ENCODE measurements at places on chromosomes 2 and 18.
A peak's percentile ranks its signal among the peaks of the same experiment; 100 is the strongest.

DNA sequence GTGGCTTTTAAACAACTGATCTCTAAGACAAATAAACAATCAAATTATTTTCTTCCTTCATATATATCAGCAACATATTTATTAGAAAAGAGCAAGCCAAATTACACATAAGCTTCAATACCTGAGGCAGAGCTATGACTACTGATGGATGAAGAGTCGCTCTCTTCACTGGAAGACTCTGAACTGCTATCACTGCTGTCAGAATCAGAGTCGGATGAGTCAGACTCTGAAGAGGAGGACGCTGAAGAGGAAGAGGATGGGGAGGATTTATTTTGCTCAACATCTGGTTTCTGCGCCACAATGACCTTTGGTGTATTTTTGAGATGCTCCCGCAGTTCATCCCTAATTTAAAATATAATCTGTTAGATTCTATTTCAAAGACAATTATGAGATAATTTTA, 56.7 kb downstream of the CWC22 start:
- DNase-seq, result no peak

GRCh38 chr2:7035884-7036283, 118.7 kb downstream of the RNF144A start:
- DNase-seq, result no peak

DNA sequence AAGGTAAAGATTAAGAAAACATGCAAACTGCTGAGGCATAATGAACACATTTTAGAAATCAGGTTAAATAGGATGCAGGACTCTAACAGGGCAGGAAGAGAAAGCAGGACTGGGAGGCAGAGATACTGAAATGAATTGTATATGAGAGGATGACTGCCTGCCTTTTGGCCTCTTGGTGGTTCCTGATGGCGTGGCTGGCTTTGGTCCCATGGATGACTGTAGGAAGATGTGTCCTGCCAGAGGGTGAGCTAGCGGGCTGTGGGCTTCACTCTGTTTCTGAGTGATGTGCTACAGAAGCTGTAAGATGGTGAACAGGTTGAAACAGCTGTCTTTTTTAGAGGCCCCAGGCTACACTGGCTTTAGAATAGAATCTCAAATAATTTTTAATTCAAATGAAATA, 517.0 kb downstream of the SLC4A3 start:
- DNase-seq, result no peak

DNA sequence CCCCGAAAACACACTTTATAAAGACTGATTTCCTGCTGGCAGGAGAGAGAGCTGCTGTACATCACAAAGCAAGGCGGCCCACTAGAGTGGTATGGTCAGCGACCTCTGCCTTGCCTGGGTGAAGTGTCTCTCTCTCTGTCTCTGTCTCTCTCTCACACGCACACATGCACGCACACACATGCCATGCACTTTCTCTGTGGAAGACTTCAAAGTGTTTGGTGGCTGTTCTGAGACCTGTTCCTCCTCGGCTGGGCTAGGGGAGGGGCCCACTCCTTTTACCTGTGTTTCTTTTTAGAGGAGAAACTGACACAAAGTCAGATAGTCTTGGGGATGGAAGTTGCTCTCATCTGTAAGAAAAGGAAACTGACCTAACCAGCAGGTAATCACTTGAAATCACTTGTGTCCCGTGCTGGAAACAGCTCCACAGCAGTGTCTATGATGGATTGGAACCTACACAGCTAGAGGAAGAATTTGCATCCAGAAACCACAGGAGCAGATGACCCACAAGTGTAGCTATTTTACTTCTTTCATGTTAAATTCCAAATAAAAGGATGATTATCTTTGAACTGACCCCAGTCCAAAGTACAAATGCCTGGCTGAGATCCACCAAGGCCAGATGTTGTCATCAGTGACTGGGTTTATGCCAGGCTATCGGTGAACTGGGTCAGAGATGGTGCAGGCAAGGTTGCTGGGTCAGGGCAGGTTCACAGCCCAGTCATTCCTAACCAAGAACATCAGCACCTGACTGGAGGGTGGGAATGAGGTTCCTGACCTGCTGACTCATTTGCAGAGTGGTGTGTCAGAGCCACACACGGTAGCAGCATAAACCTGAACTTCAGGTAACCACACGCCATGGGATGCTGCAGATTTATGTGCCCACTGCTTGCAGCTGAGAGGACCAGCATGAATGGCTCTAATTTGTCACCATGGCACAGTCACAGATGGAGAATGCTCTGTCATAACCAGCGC, 63.0 kb downstream of the NPAS2 start:
- DNase-seq, result peak; percentile 36

- DNase-seq, result no peak
Observed at GRCh38 chr2:71474744-71475397, 21.5 kb downstream of the DYSF start.

DNA sequence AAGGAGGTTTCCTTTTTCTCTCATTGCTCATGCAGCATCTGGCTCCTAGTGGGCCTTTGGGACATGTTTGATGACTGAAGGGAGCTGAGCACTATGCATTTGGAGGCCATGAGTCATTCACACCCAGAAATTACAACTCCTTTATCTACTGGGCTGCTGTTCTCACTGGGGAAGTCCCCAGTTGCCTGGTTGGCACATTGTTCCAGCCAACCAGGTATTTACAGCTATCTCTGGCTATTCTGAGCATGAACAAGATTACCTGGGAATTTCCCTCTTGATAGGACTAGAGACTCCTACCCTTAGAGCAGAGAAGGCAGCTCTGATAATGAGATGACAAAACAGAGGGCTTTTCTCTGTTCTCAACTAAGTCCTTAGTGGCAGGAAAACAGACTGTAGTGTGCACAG, 206.5 kb downstream of the SETBP1 start:
- DNase-seq, result peak; percentile 73

GRCh38 chr18:14914771-14915170, 166.8 kb downstream of the ANKRD30B start:
- no peak for DNase-seq

DNA sequence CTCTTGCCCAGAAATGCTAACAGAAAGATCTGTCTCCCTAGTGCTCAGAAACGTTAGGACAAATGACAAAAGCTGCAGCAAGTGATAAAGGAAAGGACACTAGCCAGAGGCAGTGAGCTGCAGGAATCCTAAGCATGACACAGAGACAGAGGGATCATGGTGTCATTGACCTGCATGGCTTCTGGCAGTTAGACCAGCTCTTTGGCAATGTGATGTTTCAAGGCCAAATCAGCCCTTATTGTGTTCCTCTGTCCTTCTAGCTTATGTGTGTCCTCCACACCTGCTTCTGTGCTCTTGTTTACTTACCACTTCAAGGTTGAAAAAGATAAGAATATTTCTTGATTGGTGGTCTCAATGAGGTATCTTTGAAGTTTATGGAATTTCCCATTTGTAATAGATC, 120.8 kb downstream of the RHBDD1 start:
- no peak for DNase-seq

GRCh38 chr2:16250466-16250865, 310.1 kb downstream of the MYCN start:
- DNase-seq, result no peak

- no peak for DNase-seq
Observed at GRCh38 chr2:147374423-147374811, 470.4 kb upstream of the ACVR2A start.

DNA sequence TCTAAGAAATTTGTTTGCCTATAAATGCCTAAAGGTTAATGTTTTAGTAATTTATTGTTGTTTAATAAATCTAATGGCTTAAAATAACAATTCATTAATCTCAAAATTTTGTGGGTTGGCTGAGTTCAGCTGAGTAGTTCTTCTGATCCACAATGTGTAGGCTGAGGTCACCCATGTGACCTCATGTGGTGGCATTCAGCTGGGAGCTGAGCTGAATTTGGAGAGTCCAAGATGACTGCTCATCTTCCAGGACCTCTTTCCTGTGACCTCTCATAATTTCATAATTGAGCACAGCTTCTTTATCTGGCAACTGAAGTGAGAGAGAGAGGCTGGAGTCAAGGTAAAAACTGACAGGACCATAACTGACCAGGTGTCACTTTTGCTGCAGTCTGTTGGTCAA, 132.4 kb downstream of the TXNL1 start:
- no peak for DNase-seq

DNA sequence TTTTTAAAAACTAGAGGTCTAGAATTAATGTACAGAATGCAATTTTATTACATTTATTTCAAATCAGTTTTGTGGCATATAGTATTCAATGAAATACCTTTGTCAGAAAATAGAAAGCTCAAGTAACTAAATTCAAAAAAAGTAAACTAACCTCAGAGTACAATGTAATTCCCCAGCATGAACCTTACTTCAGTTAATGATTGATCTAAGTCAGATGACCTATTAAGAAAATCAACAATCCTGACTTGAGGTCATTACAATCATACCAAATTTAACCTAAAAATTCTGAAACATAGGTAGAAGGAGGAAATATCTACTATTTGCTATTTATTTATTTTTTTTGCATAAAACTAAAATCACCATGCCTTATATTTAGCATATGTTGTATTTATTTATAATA, 142.9 kb downstream of the CCDC102B start:
- DNase-seq, result no peak

- DNase-seq, result no peak
Observed at GRCh38 chr2:222606306-222606705, 49.6 kb downstream of the FARSB start.

DNA sequence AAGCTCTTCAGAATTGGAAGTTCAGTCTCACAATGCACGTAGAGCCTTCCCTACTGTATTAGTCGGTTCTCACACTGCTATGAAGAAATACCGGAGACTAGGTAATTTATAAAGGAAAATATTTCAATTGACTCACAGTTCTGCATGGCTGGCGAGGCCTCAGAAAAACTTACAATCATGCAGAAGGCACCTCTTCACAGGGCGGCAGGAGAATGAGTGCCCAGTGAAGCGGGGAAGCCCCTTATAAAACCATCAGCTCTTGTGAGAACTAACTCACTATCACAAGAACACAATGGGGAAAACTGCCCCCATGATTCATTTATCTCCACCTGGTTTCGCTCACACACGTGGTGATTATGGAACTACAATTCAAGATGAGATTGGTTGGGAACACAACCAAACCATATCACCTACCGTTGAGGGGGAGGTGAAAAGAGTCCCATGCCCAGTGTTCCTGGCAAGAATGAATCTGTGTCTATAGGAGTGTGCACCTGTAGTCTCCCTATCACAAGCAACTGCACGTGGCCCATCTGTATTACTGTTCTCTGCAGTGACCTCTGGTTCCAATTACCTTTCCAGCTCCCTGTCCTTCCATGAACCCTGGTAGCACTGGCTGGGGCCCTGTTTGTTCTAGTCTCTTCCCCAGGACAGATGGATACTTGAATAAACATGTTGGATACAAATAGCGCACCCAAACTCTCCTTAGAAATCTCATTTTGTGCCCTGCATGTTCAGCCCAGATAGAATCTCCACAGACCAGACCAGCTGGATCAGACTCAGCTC, 44.4 kb upstream of the ATL2 start:
- no peak for DNase-seq

DNA sequence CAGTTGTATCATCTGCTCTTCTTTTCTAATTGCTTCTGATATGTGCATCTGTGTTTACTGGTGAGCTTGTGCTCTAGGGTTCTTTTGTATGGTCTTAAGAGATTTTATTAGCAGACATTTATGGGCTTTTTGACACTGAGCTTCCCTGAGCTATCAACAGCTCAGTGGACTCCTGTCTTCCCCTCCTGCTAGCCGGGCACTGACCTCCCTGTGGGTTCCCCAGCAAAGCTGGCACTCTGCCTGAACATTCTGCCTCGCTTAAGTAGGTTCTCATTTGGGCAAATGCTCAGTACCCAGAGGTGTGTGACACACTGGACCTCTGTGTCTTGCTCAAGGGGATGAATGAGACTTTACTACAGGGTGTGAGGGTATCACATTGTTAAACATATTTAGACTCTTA, 15.8 kb downstream of the TRAF3IP1 start:
- DNase-seq, result no peak

DNA sequence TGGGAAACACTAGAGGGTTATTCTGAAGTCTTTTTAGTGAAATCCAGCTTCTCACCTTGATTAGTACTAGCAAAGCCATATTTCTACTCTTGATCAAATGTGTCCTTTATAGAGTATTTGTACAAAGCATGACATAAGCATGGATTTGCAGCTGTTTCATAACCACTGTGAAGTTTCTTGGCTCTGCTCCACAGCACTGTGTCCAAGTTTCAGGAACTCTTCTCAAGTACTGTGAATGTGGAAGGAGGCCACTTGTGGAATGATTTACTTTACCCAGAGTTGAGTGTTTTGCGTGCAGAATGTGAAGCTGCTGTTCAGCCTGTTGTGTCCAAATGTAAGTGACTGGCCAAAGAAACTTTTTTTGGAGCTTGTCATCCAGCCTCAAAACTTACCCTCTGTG, 16.2 kb upstream of the MAPRE2 start:
- no peak for DNase-seq

DNA sequence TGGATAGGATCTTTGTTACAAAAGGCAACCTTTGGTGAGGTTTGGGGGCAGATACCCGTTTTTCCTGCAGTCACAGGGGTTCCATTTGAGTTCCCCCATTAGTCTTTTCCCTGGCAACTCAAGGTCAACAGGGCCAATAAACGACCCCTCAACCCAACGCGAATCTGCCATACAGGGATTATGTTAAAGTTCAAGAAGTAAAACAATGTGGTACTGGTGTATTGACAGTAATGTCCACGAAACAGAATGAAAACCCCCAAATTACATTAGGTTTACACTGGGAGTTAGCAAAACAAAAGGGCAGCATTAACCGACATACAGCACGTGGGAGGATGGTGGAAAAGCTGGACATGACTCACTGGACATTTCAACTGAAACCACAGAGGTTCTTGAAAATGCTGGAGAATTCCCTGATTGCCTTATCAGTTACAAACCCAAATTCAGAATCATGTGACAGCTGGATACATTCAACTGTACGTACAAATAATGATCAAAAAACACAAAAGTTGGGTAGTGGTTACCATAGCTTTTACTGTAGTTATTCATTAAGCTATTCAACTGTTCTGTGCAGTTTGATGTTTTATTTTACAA, 4.9 kb upstream of the IMP4 start:
- DNase-seq, result no peak

DNA sequence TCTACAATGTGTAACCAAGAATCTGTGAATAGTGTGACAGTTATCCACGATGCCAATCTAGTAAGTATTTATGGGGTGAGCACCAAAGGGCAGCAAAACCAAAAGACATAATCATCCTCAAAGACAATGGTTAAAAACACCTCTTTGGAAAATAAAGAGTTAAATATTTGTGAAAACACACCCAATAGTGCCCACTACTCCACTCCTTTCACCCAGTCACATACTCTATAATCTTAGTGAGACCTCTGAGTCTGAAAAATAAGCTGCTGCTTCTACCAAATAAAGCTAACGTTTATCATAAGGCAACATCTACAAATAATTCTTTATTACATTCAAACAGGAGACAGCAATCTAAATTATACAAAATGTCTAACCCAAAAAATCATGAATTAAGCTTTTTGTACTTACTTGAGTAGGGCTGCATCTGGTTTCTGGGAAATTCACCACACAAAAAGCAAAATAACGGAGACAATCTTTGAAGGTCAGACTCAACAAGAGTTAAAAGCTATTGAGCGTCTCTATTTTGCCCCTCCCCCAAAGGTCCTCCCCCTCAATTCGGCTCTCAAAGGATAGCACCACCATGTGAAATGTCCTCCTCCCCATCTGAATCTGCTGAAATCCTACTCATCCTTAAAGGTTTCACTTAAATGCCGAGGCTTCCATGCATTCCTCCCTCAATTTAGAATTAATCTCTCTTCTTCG, 2.0 kb downstream of the RAPH1 start:
- no peak for DNase-seq
